ENCODE measurements at places on chromosomes 7 and 10. TPM values are rescaled to one million over a fixed set of nuclear protein-coding genes. Genes with fewer than 3 reads are reported as not detected.

The INTS1 gene
- total RNA-seq = 108 TPM

The GALNT17 gene
- 42.0 TPM for total RNA-seq

The C10orf67 gene
- total RNA-seq = not detected

The NUTM2E gene
- 0.86 TPM for total RNA-seq

- H3K27me3 ChIP-seq = no peaks in the 10 kb centered on the region
- no peaks in the 10 kb centered on the region for H3K4me1 ChIP-seq
- no peak overlapping the region for H3K4me3 ChIP-seq
- no peaks in the 10 kb centered on the region for H3K36me3 ChIP-seq
- DNase-seq = no peak
Measured at GRCh38 chr10:22489467-22489866, 144.2 kb downstream of the SPAG6 start.

DNA sequence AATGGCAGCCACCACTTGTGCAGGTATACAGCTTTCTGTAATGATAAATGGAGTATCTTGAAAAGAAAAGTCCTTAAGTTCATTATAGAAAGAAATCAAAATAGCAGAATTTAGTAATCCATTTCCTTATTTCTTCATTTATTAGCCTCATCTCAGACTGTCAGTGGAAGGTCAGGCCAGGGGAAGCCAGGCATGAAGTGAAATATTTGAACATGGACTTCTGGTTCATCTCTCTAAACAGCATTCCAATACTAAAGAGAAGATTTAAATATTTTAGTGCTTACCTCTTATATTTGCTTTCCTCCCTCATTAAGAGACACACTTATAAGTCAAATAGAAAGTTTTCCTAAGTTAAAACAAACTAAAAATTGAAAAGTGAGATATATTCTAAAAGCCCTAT, 26.8 kb downstream of the TRDMT1 start:
- no peaks in the 10 kb centered on the region for H3K36me3 ChIP-seq
- no peak overlapping the region for H3K27ac ChIP-seq
- H3K27me3 ChIP-seq = peaks cover 2% of the 10 kb centered on the region
- DNase-seq = no peak
- H3K4me1 ChIP-seq = no peaks in the 10 kb centered on the region

DNA sequence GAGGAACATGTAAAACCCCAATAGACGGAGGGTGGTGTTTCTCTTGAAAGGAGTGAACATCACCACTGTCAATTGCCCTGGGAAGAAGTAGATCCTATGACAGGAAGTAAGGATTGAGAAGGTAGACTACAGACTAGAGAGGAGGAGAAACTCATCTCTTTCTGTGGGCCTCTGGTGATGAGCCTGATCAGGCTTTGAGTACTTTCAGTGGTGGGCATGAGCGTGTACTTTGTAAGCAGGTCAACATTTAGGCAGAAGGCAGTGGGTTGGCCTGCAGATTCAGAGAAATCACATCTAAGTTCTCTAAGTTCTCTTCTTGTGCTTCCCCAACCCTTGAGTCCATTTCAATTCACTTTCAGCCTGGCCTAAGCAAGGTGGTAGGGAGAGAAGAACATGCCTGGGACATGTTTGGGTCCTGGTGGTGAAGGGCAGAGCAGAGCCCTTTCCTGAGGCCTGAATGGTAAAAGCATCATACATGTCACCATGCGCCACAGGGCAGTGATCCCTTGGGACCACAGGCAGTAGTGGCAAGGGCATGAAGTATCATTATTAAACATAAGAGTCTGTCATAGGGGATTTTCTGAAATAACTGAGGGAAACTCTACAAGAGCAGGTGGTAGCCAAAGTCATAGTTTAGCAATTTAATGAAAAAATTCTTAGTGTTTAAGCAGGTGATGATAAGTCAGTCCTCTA, 56.4 kb upstream of the ANKRD1 start:
- no peaks in the 10 kb centered on the region for H3K4me1 ChIP-seq
- DNase-seq = no peak
- H3K4me3 ChIP-seq = no peak overlapping the region

DNA sequence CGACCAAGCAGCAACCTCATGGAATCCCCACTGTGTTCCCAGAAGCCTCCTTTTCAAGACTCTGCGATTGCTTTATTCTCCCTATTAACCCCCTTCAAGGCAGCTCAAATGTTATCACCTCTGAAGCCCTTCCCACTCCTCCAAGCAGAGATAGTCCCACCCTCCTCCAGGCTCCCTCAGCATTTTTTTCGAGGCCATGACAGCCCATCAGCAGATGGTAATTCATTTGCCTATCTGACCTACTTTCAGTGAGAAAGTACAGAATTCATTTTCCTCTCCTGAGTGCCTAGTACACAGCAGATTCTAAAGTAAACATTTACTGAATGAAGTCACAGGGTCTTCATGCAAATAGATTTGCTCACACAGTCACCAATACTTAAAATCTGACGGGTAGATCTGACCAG, 47.8 kb downstream of the HERPUD2 start:
- peak overlapping the region; percentile 17 for H3K27ac ChIP-seq
- peaks cover 2% of the 10 kb centered on the region for H3K27me3 ChIP-seq
- DNase-seq = peak; percentile 27
- peak overlapping the region; percentile 19 for H3K4me3 ChIP-seq

DNA sequence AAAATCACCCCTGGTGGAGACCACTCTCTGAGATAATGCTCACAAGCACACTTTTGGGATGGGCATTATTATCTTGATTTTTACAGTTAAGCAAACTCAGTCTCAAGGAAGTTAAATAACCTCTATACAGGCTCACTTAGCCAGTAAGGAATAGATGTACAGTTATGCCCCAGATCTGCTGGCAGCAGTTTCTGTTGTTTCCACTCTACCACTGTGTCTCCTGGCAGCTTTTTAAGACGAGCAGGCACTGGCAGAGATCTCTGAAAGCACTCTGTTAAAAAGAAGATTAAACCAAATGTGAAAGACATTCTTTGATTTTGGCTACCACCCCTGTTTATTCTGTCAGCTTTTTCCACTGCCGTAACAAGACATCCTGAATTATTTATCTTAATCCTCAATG, 73.2 kb downstream of the SRI start:
- no peaks in the 10 kb centered on the region for H3K36me3 ChIP-seq
- no peak for DNase-seq
- H3K4me3 ChIP-seq = no peak overlapping the region
- H3K27me3 ChIP-seq = no peaks in the 10 kb centered on the region
- no peak overlapping the region for H3K27ac ChIP-seq

DNA sequence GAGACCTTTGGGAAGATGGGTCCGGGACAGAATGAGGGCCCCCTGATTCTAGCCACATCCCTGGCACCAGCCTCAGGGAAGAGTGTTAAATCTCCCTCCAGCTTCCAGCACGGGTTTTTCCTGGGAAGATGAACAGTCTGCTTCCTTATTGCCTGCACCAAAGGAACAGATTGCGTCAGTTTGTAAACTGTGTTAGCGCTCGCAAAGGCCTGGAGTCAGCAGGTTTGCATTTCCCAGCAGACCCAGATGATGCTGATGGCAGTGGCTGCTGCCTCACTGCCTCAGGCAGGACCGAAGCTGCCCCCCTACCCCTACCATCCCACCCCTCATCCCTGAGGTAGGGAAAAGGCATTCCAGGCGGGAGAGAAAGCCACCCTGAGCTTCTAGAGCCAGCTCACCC, 34.6 kb upstream of the LRRC4 start:
- no peaks in the 10 kb centered on the region for H3K27me3 ChIP-seq
- H3K36me3 ChIP-seq = no peaks in the 10 kb centered on the region
- no peak for DNase-seq
- H3K4me1 ChIP-seq = peaks cover 41% of the 10 kb centered on the region

DNA sequence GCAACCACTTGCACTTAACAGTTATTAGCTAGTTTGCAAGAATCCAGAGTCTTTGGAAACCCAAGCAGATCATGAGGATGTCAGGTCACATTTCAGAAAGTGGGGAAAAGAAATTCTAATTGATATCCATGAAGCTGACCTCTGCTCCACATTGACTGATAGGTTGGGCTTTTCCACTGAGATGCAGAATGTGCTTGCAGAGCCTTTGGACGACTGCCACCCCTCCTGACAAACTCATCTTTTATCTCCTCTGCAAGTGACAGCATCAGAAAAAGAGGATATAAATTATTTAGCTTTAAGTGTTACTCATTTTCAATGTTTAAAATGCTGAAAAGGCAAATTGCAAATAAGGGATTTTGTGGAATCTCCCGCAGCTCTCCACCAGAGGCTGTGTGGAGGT, 75.3 kb downstream of the C10orf90 start:
- H3K4me3 ChIP-seq = no peak overlapping the region
- no peaks in the 10 kb centered on the region for H3K36me3 ChIP-seq
- peaks cover 2% of the 10 kb centered on the region for H3K27me3 ChIP-seq
- no peak for DNase-seq
- H3K4me1 ChIP-seq = peaks cover 3% of the 10 kb centered on the region

- H3K4me3 ChIP-seq = no peak overlapping the region
- H3K27me3 ChIP-seq = peaks cover 3% of the 10 kb centered on the region
- H3K27ac ChIP-seq = peak overlapping the region; percentile 15
- H3K4me1 ChIP-seq = peaks cover 29% of the 10 kb centered on the region
- DNase-seq = no peak
Measured at GRCh38 chr7:83457022-83457892, 191.7 kb downstream of the SEMA3E start.

DNA sequence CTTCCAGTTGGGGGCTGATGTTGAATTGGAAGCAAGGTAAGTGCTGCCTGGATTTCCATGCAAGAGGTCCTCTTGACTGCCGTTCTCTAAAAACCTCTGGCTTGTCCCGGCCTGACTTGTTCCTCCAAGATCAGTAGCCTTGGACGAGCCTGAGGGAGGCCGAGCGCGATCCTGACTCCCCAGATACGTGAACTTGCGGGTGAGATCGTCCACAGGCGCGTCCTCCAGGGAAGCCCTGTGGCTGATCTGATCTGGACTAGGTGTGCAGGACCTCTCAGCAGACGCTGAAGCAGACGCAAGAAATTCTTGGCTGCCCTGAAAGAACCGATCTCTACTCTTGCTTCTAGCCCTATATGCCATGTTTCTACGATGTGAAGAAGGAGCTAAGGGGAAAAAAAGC, 29.7 kb downstream of the ZC3HAV1 start:
- H3K27me3 ChIP-seq = peaks cover 4% of the 10 kb centered on the region
- H3K4me1 ChIP-seq = peaks cover 3% of the 10 kb centered on the region
- H3K36me3 ChIP-seq = no peaks in the 10 kb centered on the region

GRCh38 chr10:16195178-16195769, 241.5 kb upstream of the PTER start:
- no peak for DNase-seq
- no peak overlapping the region for H3K27ac ChIP-seq
- H3K4me1 ChIP-seq = no peaks in the 10 kb centered on the region
- no peaks in the 10 kb centered on the region for H3K27me3 ChIP-seq
- H3K4me3 ChIP-seq = no peak overlapping the region

DNA sequence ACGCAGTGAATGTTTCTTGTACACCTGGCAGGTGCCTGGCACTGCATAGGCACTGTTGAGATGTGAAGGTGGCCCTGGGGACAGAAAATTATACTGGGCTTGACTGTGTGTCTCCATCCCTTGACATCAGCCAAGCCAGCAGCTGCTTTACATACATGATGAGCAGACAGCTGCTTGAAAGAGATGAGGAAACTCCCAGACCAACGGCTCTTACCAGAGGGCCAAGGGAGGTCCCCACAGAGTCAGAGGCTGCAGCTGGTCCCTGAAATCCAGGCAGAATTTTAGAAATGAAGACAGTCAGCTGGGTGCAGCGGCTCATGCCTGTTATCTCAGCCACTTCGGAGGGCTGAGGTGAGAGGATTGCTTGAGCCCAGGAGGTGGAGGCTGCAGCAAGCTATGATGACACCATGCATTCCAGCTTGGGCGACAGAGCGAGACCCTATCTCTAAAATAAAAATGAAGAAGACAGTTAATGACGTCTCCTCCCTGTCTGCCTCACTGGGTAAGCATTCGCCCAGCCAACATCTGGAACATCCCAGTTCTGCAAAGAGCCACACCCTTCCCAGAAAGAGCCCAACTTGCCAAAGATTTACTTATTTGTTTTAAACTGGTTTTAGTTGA, 17.6 kb downstream of the LIMK1 start:
- no peak overlapping the region for H3K4me3 ChIP-seq
- peaks cover 3% of the 10 kb centered on the region for H3K27me3 ChIP-seq
- DNase-seq = no peak

GRCh38 chr7:149834601-149835000, 3.6 kb upstream of the ZNF862 start:
- no peaks in the 10 kb centered on the region for H3K36me3 ChIP-seq
- no peak for DNase-seq
- peaks cover 2% of the 10 kb centered on the region for H3K4me1 ChIP-seq

DNA sequence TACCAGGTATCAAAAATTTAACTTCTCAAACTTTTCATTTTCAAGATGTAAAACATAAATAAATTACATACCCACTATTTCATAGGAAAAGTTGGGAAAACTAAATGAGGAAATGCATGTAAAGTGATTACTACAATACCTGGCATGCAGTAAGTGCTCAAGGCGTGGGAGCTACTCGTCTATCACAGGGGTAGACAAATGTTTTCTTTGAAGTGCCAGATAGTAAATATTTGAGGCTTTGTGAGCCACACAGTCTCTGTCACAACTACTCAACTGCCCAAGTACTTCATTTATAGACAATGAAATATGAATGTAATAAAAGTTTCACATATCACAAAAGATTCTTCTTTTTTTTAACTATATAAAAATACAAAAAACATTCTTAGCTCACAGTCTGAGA, 96.4 kb upstream of the PCGF5 start:
- DNase-seq = no peak
- no peak overlapping the region for H3K27ac ChIP-seq
- no peaks in the 10 kb centered on the region for H3K36me3 ChIP-seq
- H3K4me1 ChIP-seq = no peaks in the 10 kb centered on the region
- no peak overlapping the region for H3K4me3 ChIP-seq

DNA sequence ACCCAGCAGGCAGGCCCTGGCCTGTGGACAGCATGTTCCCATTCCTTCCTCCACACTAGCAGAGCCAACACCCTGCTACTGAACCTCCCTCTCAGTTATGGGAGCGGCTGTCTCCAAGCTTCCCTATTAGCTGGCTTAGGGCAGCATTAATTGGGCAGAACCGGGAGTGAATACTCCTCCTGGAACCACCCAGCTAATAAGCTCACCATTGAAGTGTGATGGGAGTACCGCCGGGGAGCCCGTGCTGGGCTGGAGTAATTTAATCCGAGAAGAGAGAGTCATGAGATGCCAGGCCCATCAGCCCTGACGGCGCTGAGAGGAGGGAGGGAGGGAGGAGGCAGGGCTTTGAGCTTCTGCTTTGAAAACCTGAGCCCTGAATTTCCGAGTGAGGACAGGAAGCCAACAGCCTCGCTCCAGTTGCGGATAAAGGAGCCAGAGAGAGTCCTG, 31.8 kb upstream of the ELFN1 start:
- H3K27me3 ChIP-seq = peaks cover 3% of the 10 kb centered on the region
- H3K4me1 ChIP-seq = peaks cover 1% of the 10 kb centered on the region
- no peak overlapping the region for H3K4me3 ChIP-seq
- no peak for DNase-seq
- H3K36me3 ChIP-seq = peaks cover 10% of the 10 kb centered on the region

- DNase-seq = no peak
- no peak overlapping the region for H3K4me3 ChIP-seq
- no peaks in the 10 kb centered on the region for H3K36me3 ChIP-seq
- H3K4me1 ChIP-seq = peaks cover 10% of the 10 kb centered on the region
Measured at GRCh38 chr7:102005933-102006480, 188.6 kb downstream of the CUX1 start.

- H3K27me3 ChIP-seq = peaks cover 2% of the 10 kb centered on the region
- H3K27ac ChIP-seq = no peak overlapping the region
- H3K36me3 ChIP-seq = no peaks in the 10 kb centered on the region
- no peak overlapping the region for H3K4me3 ChIP-seq
Measured at GRCh38 chr7:124388751-124389150, 355.9 kb upstream of the TMEM229A start.
